ENCODE measurements at places on chromosomes 7 and 10.

- no peak for DNase-seq
These were observed 36.9 kb upstream of the SH2D4B start for GRCh38 chr10:80500572-80501380.

- DNase-seq, result no peak
These were observed 1138.5 kb upstream of the PHF14 start for GRCh38 chr7:9835199-9835598.

DNA sequence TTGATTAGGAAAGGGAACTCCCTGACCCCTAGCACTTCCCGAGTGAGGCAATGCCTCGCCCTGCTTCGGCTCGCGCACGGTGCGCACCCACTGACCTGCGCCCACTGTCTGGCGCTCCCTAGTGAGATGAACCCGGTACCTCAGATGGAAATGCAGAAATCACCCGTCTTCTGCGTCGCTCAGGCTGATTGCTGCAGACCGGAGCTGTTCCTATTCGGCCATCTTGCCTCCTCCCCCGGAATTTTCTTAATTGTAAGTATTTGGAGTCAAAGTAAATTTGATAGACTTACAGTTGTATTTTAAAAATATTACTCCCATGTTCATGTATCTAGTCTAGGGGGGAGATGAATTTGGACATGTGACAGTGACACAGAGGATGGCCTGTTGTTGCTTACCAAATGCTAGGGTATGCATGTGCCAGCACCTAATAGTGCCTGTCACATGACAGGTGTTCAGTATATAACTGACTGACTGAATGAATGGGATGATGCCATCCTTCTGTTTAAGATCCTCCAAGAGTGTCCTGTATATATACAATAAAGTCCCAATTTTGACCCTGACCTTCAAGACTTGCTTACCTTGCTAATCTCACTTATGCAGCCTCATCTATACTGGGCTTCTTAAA, 42.0 kb upstream of the ICA1 start:
- DNase-seq, result no peak

- no peak for DNase-seq
These were observed 257.1 kb downstream of the SFMBT2 start for GRCh38 chr10:7153750-7154149.

- DNase-seq, result no peak
These were observed 16.5 kb upstream of the PLAU start for GRCh38 chr10:73894245-73894971.

DNA sequence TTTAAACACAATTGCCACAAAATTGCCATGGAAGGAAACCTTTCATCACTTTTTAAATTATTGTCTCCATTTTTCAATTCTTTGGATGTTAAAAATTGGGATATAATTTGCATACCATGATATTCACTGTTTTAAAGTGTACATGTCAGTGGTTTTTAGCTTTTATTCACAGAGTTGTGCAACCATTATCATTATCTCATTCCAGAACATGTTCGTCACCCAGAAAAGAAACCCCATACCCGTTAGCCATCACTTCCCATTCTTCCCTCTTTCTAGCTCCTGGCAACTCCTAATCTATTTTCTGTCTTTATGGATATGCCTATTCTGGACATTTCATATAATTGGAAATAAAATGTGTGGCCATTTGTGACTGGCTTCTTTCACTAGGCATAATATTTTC, 260.3 kb upstream of the FERD3L start:
- no peak for DNase-seq

DNA sequence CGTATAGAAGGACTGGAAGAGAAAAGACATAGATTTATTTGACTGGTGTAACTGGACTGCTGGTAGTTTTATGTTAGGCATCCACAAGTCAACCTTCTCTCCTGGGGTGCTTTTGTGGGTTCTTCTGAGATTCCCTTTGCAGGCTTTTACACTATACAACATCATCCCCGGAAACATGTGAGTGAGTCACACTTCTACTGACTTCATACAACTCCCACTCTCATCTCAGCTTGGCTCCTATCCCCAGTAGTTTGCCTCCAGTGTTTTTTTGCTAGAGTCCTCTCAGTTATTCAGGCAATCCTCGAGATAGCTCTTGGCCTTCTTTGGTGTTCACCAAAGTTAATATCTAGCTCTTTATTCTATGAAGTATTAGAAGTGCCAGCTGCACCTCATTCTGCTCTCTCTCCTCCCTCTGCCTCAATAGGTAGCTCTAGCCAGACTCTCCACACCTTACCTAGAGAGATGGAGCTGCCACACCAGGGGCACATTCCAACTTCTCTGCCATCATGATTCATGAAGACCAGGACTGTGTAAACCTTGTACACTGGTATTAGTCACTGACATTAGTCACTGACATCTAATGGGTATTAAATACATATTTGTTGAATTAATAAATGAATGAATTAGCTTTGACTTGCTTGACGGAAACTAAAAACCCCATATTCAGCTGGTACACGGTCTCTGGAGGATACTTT, 281.9 kb downstream of the PPP1R3A start:
- DNase-seq, result no peak

DNA sequence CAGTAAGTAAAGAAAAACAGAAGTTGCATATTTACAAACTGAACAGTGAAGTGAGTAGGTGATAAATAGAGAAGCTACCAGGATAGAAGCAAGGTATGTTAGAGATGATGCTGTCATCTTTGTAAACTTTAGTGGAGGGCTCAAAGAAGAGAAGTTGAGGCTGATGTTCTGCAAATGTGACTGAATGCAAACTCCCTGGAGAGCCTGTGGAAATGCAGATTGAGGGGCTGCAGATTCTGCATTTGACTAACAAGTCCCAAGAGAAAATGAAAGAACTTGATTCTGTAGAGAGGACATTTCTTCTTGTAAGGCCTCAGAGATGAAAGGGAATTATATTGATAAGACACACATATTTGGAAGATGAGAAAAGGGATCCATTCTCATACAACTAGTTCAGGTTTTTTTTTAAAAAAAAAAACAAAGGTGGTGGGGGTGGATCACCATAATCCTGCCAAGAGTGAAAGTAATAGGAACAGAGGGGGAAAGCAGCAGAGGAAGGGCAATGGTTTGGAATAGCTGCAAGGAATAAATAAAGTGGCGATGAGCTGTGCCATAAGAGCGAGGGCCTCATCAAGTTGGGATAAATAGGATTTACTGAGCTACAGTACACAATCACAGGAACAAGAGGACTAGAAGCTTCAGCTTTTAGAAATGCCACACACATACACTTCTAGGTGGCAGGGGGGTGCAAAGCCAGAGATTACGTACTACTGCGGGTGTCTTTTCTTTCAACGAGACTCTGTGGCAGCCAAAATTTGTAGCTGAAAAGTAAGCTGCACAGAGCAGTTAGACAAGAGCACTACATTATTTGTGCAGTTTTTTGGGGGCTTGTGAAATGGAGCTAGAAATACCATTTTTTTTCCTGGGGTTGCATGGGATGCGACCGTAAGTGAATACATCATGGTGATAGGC, 778.5 kb downstream of the NRG3 start:
- no peak for DNase-seq

GRCh38 chr10:3548076-3548475, 236.9 kb downstream of the KLF6 start:
- no peak for DNase-seq

Measured in RWPE2 (cell line).